Cardiac septum (tissue), 1 donor: ENCODE measurements at places on chromosomes 3 and 15.

GRCh38 chr3:44020143-44020542, 221.5 kb upstream of the TOPAZ1 start:
- no peak for DNase-seq

- DNase-seq: no peak
These were observed 301.4 kb downstream of the OCA2 start for GRCh38 chr15:27797765-27798164.

GRCh38 chr3:31448882-31449243, 83.9 kb upstream of the STT3B start:
- no peak for DNase-seq

GRCh38 chr3:179840985-179841384, 188.1 kb downstream of the USP13 start:
- DNase-seq: no peak

- DNase-seq: no peak
These were observed 628.6 kb upstream of the CCDC54 start for GRCh38 chr3:106748472-106749262.

DNA sequence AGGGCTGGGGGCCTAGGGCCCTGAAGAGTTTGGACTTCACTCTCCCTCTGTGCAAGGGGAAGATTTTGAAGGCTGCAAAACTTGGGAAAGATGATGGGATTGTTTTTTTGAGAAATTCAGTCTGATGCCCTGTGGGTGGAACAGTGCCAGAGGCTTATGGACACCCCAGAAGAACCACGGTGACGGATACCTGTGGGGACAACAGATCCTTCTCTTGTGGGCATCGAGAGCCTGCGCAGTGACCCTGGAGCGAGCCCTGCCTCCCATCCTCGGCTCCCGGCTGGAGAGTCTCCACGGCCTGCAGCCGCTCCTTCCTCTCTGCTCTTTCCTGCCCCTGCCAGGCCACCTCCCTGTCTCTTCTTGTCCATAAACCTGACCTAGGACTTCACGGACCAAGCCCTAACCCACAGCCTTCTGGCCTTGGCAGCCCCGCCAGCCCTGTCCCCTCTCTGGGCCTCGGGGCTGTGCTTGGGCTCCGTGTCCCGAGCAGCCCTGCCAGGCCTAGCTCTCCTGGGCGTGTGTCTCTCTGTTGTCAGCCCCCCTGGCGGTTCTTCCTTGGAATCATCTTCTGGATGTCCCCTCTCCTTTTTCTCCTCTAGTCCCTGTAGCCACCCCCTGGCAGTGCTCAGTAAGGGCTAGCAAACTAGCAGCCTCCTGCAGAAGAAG, 98.4 kb downstream of the VGLL4 start:
- DNase-seq: peak; percentile 72

DNA sequence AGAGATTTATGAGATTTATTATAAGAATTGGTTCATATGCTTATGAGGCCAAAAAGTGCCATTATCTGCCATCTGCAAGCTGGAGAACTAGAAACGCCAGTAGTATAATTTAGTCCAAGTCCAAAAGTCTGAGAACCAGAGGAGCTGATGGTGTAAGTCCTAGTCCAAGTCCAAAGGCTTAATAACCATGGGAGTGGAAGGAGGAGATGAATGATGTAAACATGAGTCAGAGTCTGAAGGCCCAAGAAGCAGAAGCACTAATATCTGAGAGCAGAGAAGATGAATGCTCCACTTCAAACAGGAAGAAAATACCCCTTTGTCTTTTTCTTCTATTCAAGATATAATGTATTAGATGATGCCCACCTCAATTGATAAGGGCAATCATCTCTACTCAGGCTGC, 185.7 kb downstream of the CGGBP1 start:
- DNase-seq: no peak
